ENCODE measurements at places on chromosomes 5 and 9.

- no peak for DNase-seq
Observed at GRCh38 chr5:122063836-122064235, 14.2 kb downstream of the LOX start.

GRCh38 chr5:113806904-113807303, 293.4 kb downstream of the YTHDC2 start:
- DNase-seq = no peak

- DNase-seq = no peak
Observed at GRCh38 chr9:123116036-123116435, 82.6 kb downstream of the GPR21 start.

DNA sequence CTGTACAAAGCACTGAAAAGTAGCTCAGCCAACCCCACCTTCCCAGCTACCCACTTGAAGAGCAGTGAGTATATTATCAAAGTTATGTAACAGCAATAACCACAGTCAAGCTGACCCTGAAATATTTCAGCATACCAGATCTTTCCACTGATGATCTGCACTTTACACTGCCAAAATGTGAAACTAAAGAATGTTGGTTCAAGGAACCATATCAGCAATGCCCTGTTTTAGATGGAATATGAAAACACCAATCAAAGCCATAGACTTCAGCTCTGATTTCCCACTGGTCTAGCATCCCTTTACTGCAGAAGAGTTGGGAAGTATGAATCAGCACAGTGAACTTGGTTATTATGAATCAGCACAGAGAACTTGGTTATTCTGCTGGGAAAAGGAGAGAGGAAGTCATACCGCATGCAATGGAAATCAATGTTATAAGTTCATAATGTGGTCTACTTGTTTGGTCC, 20.0 kb downstream of the CEMIP2 start:
- DNase-seq = peak; percentile 59

GRCh38 chr9:94002316-94003140, 47.4 kb upstream of the BARX1 start:
- DNase-seq = no peak

GRCh38 chr5:57692582-57693487, 210.2 kb upstream of the ACTBL2 start:
- peak; percentile 73 for DNase-seq

DNA sequence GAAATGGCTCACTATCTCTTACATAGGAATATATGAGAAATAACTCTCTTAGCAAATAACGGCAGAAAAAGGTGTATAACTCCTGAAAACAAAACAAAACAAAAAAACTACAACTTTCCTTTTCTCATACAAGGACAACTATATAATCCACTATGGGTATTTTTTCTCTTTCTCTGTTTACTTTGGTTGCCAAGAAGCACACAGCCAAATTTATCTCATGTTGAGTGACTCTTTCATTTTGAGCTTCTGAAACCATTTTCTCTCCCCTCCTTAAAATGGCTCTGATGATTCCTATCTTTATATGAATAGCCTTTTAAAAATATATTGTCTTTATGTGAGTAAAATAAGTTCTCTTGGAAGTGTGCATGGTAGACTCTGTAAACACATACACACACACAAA, 128.7 kb downstream of the TRIM32 start:
- DNase-seq = no peak

DNA sequence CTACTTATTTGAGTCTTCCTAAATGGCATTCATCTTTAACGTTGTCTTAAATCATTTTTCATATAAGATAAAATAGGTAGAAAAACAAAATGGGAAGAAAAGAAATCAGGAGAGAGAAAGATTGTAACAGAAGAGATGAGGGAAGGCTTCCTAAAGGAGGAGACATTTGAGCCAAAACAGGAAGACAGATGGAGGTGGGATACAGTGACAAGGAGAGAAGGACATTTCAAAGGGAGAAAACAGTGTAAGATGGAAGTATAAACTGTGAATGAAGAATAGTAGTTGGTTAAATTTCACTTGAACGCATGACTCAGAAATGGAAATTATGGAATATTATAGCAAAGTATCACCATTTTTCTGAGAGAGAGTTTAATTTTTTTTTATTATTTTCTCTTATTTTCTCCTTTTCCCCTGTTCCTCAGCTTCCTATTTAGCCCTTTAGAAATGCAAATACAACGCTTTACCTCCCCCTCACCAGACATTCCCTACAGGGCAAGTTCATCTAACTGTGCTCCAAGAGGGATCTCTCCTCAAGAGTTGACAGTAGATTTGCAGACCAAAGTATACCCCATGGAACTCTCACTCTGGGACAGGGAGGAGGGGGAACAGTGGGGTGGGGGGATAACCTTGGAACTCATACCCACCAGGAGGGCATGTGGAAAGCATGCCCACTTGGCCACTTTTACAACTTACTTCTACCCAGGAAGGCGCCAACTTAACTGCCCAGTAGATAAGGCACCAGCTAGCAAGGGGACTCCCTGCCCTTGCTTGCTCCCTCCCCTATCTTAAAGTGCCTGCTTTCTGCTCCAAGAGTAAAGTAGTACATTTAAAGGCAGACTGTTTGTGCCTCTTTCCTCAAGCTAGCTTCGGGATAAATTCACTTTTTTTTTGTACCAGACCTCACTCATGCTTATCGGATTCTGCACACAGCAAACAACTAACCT, 304.7 kb upstream of the POU5F2 start:
- DNase-seq = no peak

DNA sequence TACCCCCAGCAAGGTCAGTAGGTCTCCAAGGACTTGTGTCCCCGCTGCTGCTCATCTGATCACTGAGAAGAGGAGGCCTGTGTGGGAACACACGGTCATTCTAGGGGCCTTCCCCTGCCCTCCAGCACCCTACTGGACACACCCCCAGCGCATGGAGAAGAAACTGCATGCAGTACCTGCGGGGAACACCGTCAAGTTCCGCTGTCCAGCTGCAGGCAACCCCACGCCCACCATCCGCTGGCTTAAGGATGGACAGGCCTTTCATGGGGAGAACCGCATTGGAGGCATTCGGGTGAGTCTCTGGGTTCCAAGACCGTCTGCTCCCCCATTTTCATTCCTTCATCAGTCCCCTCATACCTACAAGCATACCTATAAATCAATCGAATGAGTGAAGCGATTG, 4.1 kb downstream of the FGFR4 start:
- DNase-seq = no peak

- DNase-seq = no peak
Observed at GRCh38 chr9:35598866-35599590, 6.0 kb upstream of the TESK1 start.

DNA sequence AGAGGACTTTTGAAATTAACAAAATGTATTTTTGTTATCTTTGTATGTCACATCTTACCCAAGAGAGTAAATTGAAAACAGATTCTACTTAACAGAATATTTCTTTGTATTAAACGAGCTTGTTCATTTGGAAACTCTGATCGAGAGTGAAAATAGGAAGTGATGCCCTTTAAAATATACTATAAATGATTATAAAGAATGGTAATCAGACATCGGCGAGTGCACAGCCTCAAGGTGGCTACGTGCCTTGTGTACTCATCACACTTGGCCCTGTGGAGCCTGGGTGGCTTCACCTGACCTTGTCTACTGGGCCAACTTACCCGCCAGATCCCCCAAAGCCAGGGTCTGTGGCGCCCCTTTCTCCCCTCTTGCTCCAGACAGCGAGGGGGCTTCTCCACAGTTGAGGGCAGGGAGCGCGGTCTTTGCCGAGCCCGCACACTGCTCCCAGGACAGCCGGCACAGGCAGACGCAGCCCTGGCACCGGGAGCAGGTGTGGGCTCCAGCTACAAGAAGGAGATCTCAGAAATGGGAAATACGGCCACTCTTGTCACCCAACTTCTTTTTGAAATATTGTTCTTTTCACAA, 243.2 kb downstream of the CEMIP2 start:
- no peak for DNase-seq

DNA sequence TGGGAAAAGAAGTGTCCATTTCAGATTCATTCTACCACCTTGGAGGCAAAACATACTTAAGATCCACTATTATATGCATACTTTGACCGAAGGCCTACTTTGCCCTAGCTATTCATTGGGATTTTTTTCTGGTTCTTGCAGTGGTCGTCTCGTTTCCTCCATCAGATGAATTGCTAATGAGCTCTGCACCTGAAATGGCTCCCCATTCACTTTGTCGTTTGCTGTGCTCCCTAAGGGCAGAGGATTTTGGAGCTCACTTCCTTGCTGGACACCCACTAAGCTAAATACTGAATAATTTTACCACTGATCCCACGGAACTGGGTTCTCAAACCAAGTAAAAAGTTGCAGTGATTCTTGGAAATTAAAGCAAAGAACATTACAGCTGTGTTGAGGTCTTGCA, 1.9 kb downstream of the KDM3B start:
- DNase-seq = no peak

DNA sequence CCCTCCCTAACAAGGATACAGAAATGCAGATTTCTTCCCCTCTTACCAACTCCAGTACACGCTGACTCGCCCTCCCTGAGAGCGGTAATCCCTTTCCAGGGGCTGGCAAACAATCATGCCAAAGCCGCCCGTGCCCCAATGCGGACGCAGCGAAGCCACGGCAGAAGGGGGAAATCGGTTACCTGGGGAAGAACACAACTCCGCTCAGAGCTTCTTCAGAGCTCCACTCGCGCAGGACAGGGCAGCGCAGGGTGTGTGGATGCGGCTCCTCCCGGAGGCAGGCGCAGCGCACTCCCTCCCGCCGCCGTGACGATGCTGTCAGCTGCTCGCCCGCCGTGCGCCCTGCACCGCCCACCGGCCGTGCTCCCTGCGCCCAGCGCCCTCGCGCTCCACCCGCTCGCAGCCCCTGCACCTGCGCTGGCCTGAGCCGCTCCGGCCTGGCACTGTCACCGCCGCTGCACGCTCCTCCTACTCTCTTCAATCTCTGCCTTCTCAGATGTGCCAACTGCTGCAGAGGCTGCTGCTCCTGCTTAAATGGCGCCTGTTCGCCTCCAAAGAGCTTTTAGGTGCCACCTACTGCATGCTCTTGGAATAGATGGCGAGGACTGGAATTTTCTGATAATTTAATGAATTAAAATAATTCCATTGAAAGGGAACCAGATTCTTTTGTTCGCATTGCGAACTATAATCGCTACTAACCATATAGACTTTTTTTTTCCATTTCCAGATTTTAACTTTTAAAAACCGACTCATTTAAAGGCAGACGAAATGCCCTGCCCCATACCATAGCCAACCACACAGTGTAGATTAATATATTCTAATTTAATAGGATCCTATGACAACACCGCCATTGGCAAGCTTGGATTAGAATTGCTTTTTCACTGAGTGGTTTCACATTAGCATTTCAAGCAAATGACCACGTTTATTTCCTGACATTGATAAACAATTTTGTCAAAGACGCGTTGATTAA, at the start of gene DIRAS2:
DIRAS2 (minus strand) TSS at position 255 of the 970 bp plus-strand sequence. CDS start 28,997 bp downstream, outside the sequence.
- no peak for DNase-seq

DNA sequence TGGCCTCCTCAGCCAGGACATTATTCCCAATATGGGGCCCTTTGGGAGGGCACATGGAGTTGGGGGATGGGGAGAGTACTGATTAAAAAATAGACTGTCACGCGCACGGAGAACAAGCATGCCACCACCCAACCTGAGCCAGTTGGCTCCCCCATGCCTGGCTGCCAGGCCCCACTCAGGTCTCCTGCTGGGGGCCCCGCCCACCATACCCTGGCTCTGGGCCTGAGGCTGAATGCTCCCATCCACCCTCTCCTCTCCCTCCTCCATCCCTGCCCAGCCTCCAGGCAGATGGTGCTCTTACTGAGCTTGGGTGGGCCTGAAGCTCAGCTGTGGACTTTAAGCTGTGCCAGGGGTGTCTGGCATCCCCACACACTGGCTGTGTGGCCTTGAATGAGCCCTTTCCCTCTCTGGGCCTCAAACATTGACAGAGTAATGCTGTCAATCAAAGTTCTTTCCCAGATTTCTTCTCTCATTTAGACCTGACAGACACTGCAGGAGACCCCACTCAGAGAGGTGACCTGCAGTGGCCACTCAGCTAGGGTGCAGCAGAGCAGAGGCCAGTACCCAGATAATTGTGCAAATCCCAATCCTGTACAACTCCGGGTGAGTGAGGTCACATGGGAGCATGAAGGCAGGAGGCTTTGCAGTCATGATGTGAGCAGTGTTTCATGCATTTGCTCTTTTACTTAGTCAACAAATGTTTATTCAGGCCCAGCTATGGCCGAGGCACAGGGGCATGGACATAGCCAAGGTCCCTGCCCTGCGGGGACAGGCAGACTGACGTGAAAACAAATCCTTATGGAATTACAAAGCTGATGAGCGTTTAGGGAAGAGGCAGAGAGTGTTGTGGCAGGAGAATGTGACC, 9.8 kb upstream of the SYNPO start:
- DNase-seq = no peak

- no peak for DNase-seq
Observed at GRCh38 chr9:120438836-120439546, 141.0 kb downstream of the CDK5RAP2 start.

- no peak for DNase-seq
Observed at GRCh38 chr5:139709582-139710318, 61.6 kb downstream of the CXXC5 start.

DNA sequence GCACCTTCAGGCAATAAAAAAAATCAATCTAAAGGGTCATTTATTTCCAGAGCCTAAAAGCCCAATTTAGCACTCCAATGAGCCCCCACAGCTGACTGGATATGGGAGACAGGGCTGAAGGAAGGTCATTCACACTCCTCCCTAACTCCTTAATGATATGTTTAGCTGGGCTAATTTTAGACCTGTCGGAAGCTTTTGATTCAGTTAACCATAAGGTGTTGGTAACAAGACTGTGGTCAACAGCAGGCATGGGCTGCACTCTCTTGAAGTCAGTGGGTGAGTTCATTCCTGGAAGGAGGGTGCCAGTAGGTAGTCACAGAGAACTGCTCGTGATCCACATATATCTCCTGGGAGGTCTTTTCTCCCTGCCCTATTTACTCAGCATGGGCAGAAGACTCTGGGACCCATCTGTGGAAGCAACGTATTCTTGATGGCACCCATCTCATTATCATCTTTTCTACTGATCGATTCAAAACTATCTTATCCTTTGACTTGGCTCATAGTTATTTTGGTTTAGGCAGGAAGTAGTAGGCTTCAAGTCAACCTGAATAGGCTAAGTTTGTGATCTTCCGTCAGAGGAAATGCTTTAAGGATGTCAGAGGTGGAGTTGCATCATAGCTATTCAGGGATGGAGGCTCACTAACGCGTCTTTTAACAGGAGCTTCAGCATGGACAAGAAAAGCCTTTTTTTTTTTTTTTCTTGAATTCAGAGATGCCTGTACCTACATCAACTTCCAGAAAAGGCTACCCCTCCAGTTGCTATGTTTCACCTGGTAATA, 367.7 kb upstream of the SLC30A5 start:
- no peak for DNase-seq

- peak; percentile 77 for DNase-seq
Observed at GRCh38 chr9:99221621-99222415, at the start of the genes ALG2 and SEC61B. ALG2 (minus strand) TSS chr9:99221942; CDS start chr9:99221894, 48 bp downstream. SEC61B (plus strand) TSS chr9:99222282; CDS start chr9:99222364, 82 bp downstream.

- DNase-seq = peak; percentile 77
Observed at GRCh38 chr5:55668356-55668755, 43.8 kb downstream of the SLC38A9 start.

Data from AG04449 (cell line).